ENCODE measurements at places on chromosomes 13 and 19. TPM values are rescaled to one million over a fixed set of nuclear protein-coding genes. Genes with fewer than 3 reads are reported as not detected.

Gene ZNF540
- total RNA-seq: 2.1 TPM

GRCh38 chr13:84737661-84738060, 855.4 kb upstream of the SLITRK1 start:
- DNase-seq: no peak
- H3K27ac ChIP-seq: no peak overlapping the region
- no peaks in the 10 kb centered on the region for H3K4me1 ChIP-seq

Gene CD70
- total RNA-seq: 1.4 TPM

Gene MAST1
- 0.09 TPM for total RNA-seq

DNA sequence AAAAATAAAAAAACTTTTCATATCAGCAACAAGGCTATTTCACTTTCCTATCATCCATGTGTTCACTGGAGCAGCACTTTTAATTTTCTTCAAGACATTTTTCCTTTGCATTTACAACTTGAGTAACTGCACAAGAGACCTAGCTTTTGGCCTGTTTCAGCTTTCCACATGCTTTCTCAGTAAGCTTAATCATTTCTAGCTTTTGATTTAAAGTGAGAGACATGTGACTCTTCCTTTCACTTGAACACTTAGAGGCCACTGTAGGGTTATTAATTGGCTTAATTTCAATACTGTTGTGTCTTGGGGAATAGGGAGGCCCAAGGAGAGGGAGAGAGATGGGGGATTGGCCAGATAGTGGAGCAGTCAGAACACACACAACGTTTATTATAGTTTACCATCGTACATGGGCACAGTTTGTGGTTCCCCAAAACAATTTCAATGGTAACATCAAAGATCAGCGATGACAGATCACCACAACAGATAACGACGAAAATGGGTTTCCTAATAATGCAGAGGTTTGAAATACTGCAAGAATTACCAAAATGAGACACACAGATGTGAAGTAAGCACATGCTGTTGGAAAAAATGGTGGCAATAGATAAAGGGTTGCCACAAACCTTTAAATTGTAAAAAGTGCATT, 117.6 kb downstream of the GGACT start:
- no peaks in the 10 kb centered on the region for H3K36me3 ChIP-seq
- no peak overlapping the region for H3K27ac ChIP-seq
- H3K4me1 ChIP-seq: no peaks in the 10 kb centered on the region
- no peaks in the 10 kb centered on the region for H3K27me3 ChIP-seq

GRCh38 chr19:18261474-18261873, 12.8 kb downstream of the IQCN start:
- no peak overlapping the region for H3K27ac ChIP-seq
- H3K4me1 ChIP-seq: no peaks in the 10 kb centered on the region
- no peaks in the 10 kb centered on the region for H3K27me3 ChIP-seq
- no peak overlapping the region for H3K4me3 ChIP-seq
- H3K36me3 ChIP-seq: peaks cover 62% of the 10 kb centered on the region

- H3K27me3 ChIP-seq: no peaks in the 10 kb centered on the region
- no peaks in the 10 kb centered on the region for H3K4me1 ChIP-seq
- H3K36me3 ChIP-seq: no peaks in the 10 kb centered on the region
- no peak overlapping the region for H3K27ac ChIP-seq
These were observed 1255.1 kb downstream of the SLITRK1 start for GRCh38 chr13:82627183-82627582.

GRCh38 chr13:24887759-24888158, 123.8 kb downstream of the RNF17 start:
- no peaks in the 10 kb centered on the region for H3K27me3 ChIP-seq
- no peak for DNase-seq
- H3K4me3 ChIP-seq: no peak overlapping the region
- peaks cover 19% of the 10 kb centered on the region for H3K36me3 ChIP-seq

Gene COX6B2
- total RNA-seq: not detected

Gene ANKLE1
- 0.44 TPM for total RNA-seq

GRCh38 chr19:14061081-14061749, 661 bp downstream of the PALM3 start:
- peaks cover 49% of the 10 kb centered on the region for H3K27me3 ChIP-seq
- H3K36me3 ChIP-seq: no peaks in the 10 kb centered on the region
- H3K4me1 ChIP-seq: peaks cover 10% of the 10 kb centered on the region
- DNase-seq: no peak
- no peak overlapping the region for H3K27ac ChIP-seq

Gene ACTN4
- total RNA-seq: 68.8 TPM

Gene PTGER1
- total RNA-seq: 0.09 TPM

Gene DHPS
- 68.0 TPM for total RNA-seq

Gene MBD3L3
- total RNA-seq: not detected

DNA sequence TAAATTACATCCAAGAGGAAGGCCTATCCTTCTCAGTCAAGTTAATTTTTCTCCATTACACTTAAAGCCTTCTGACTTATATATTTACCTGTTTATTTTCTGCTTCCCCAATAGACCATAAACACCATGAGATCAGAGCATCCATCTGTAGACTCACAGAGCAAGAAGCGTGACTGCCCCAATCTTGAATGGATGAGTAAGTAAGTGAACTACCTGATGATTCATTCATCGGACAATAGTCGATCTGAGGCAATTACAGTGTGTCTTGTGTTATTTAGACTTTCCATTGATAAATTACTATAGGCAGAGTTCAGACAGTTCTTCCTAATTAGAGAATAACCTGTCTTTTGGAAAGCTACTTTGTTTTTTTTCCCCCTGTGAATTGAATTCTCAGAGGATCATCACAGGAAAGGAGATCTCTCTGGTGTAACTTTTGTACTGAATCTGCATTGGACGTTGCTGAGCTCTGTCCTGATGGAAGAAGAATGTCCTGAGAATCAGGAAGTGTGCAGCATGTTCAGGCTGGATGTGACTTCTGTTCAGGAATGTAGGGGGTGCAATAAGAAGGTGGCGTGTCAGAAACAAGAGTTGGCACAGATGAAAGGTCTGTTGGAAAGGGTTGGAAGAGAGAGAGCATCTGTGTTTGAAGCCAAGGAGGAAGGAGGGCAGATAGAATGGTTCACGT, 367.0 kb downstream of the NALCN start:
- no peak overlapping the region for H3K27ac ChIP-seq
- no peak for DNase-seq
- H3K4me3 ChIP-seq: no peak overlapping the region

Gene ETV2
- total RNA-seq: 1.6 TPM

DNA sequence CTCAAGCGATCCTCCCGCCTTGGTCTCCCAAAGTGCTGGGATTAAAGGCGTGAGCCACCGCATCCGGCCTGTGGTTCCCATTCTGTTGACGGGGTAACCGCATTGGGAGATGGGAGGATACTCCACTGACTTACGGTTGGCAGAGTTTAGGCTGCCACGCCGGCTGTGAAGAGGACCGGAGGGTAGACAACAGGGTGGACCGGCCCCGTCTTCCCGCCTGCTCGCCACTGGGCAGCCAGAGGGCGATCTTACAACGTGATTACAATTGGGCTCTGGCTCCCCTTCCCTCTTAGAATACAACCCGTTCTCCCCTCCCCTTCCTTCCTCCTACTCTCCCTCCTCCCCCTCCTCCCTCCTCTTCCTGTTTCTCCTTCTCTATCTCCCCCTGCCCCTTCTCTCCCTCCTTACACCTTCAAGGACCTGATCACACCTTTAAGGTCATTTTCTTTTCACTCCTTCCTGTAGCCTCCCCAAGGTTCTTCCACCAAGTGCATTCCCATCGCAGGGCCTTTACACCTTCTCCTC, 957 bp upstream of the CCDC194 start:
- DNase-seq: peak; percentile 77
- H3K4me3 ChIP-seq: no peak overlapping the region
- no peak overlapping the region for H3K27ac ChIP-seq
- peaks cover 12% of the 10 kb centered on the region for H3K4me1 ChIP-seq
- H3K36me3 ChIP-seq: no peaks in the 10 kb centered on the region

DNA sequence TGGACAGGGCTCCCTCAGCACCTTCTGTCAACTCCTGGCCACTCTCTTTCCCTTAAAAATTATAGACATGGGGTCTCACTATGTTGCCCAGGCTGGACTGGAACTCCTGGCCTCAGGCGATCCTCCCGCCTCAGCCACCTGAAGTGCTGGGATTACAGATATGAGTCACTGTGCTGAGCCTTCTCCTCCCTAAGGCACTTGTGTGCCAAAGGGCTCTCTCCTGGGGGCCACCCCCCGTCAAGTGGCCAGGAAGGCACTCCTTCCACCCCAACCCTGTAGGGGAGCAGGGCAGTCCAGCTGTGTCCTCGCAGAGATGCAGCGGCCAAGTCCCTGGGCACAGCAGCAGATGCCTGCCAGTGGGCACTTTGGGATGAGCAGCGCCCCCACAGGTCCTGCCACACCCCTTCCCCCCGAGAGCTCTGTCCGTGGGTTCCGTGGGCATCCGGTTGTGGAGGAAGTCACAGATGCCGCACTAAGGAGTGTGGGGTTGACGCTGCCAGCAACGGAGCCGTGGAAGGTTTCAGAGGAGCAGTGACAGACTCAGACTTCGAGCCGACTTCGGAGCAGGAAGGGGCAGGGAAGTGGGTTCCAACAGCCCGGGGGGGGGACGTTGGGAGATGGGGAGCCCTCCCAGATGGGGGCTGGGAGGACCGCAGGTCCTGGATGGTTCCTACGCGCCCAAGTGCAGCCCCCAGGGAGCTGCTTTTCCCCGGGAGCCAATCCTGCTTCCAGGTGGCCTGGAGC, 3.3 kb upstream of the UQCR11 start:
- H3K27ac ChIP-seq: no peak overlapping the region
- H3K4me3 ChIP-seq: no peak overlapping the region
- H3K36me3 ChIP-seq: peaks cover 49% of the 10 kb centered on the region
- H3K27me3 ChIP-seq: no peaks in the 10 kb centered on the region

Gene LGI4
- total RNA-seq: 8.6 TPM

- H3K27ac ChIP-seq: no peak overlapping the region
- DNase-seq: no peak
- H3K4me3 ChIP-seq: no peak overlapping the region
- peaks cover 38% of the 10 kb centered on the region for H3K4me1 ChIP-seq
- no peaks in the 10 kb centered on the region for H3K27me3 ChIP-seq
- H3K36me3 ChIP-seq: peaks cover 32% of the 10 kb centered on the region
These were observed 15.7 kb downstream of the COL4A1 start for GRCh38 chr13:110291286-110291685.

Data from muscle of leg (tissue), 16 donors.